ENCODE measurements at places on chromosomes 4 and X. TPM values are rescaled to one million over a fixed set of nuclear protein-coding genes. Genes with fewer than 3 reads are reported as not detected.

P2RY4 gene
- total RNA-seq, result 0.43 TPM

SERTM2 gene
- total RNA-seq, result not detected

TMEM35A gene
- not detected for total RNA-seq

TCEAL7 gene
- 10.6 TPM for total RNA-seq

MSANTD1 gene
- total RNA-seq, result 1.7 TPM

STARD8 gene
- 0.39 TPM for total RNA-seq

MSX1 gene
- 1.1 TPM for total RNA-seq
